ENCODE measurements at places on chromosomes 11 and 22.

GRCh38 chr11:19962801-19963175 is 197.5 kb downstream of the DBX1 start:
- DNase-seq: no peak

GRCh38 chr22:43151251-43152002 is at the start of gene TSPO:
Gene TSPO, plus strand, starts transcription at chr22:43151559. Its CDS starts 7,680 bp downstream, at chr22:43159239.
- DNase-seq: no peak

DNA sequence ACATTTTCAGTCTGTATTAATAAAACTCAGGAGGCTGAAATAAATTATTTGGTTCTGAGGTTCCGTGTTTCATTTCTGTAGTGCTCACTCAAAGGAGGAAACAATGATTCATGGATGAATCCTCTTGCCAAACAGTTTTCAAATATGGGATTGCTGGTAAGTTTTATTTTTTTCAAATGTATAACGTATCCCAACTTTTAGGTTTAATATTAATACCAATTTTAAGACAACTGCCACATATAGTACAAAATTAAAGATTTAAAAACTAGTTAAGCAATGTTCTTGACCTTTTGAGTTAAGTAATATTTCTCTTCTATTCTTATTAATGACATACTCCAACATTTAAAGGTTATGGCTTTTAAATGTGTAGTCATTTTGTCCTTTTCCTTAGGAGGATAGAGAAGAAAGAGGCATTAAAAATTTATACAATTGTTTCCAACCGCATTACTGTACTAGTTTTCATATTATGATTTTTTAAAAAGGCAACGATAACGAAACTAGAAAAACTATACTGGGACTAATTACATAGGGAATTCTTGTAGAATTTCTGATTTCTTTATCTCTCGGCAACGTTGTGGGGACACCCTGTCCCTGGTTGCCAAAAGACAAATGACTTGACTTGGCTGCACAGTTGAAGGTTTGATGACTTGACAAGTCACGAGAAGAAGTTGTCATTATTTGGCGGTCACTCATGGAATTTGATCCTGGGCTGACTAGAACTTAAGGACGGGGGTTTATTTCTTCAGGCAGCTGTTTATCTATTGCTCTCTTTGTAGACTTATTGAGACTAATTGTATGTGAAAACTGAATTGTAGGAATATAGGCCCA is 69.1 kb upstream of the ADSL start:
- DNase-seq: no peak

- DNase-seq: no peak
These were observed 205.5 kb downstream of the DSCAML1 start for GRCh38 chr11:117591316-117592039.
